ENCODE measurements at places on chromosomes 11 and 22.

- DNase-seq, result no peak
Observed at GRCh38 chr11:21603886-21604285, 589.0 kb upstream of the ANO5 start.

- no peak for DNase-seq
Observed at GRCh38 chr11:95595973-95596489, 193.6 kb downstream of the FAM76B start.

DNA sequence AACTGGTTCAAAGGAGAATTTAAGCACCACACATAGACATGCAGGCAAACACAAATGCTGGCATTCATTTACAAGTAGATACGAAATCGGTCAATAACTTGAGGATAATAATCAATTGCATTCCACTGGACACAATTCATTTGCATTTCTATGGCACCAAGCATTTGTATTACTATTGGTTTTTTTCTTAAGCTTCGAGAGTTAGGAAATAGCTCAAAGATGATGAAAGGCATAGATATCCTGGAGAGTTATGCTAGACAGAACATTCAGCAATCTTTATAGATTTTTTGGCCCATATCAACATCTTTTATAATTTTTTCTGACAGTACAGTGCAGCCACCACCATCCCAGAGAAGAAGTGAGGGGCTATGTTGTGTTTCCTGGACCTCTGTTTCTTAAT is 544.4 kb downstream of the MIAT start:
- no peak for DNase-seq

DNA sequence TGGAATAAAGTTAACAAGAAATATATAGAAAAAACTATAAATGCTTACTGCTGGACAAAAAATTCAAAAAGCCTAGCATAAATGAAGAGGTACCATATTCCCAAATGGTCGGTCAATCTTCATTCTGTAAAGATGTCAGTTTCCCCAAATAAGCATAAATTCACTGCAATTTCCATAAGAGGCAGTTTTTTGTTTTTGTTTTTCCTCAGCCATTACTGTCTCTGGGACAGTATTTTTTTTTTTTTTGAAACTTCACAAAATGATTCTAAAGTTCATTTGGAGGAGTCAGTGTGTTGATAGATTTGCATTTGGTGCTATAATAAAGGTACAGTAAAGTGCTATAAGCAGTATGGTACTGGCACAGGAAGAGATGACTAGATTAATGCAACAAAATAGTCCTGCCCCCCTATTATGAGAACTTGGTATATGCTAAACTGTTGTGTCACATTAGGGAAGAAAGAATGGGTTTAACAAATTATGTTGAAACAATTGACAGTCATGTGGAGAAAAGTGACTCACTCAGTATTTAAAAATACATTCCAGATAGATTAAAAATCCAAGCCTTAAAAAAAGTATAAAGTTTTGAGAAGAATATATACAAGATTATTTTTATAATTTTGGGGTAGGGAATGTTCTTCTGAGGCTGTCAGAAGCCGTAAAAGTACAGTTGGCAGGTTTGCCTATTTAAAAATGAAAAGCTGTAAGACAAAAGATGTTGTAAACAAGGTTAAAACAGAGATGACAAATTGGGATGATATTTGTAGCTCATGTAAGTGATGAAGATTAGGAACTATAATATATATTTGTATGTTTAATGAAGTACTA is 2.6 kb upstream of the FTH1 start:
- no peak for DNase-seq

DNA sequence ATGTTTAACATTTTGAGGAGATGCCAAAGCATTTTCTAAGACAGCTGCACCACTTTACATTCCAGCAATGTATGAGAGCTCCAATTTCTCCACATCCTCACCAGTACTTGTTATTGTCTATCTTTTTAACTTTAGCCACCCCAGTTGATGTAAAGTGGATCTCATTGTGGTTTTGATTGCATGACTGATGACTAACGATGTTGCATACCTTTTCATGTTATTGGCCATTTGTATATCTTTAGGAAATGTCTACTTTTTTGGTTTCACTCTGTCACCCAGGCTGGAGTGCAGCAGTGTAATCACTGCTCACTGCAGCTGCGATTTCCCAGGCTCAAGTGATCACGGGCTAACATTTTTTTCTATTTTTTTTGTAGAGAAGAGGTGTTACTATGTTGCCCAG is 8.9 kb downstream of the TTC28 start:
- no peak for DNase-seq

DNA sequence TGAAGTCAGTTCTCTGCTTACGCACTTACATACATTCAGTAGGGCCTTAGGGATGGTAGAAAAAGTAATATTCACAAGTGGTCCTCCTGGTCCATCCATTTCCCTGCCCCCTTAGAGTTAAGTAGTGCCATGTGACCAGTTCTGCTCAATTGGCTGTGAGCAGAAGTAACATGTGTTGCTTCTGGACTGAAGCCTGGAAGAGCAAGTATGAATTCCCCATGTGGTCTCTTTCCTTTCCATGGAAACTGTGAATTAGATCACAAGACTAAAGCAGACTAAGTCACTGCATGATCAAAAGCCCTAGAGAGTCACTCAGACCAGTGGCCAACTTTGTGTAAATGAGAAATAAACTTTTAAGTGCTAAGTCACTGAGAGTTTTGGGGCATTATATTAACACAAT is 341.7 kb upstream of the CADM1 start:
- DNase-seq, result no peak

DNA sequence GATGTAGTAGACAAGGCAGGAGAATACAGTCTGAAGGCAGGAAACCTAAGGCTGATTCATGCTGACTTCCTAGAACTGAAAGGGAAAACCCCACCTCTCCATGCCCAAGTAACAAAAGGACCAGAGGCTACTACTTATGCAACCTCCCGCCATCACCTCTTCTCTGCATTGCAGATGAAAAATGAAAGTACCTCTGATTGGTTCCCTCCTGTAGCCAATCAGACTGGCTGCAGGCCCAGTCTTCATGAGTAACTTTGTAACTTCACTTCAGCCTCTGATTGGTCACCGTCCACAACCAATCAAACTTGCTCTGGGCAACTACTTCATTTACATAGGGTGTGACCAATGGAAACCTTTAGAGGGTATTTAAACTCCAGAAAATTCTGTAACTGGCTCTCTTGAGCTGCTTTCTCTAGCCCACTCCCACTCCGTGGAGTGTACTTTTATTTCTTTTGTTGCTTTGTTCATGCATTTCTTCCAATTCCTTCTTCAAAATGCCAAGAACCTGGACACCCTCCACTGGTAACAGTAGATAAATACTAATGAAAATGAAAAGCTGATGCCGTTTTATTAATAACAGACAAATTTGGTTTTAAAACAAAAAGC is 5.2 kb upstream of the MAP6 start:
- no peak for DNase-seq

GRCh38 chr22:39699631-39700360 is 129.2 kb downstream of the CACNA1I start:
- no peak for DNase-seq

DNA sequence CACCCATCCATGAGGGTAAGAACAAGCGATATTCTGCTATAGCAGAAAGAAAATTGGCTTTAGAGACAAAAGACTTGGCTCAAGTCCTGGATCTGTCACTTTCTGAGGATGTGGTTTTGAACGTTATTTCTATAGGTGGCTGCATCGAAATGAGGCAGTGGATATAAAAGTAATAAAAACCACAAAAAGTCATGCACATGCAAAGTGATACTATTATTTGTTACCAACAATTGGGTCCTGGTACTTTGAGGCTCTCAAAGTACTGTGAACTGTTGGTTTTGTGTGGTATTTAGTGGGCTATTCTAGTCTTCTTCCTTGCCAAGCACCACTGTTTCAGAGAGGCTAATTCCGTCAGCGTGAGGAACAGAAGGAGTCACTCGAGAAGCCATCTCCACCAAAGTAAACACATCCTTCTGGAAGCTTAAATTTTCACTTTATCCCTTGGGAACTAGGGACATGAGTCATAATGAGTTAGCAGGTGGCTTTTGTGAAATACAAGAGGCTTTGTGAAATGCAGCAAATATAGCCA is 13.1 kb downstream of the UBASH3B start:
- no peak for DNase-seq

DNA sequence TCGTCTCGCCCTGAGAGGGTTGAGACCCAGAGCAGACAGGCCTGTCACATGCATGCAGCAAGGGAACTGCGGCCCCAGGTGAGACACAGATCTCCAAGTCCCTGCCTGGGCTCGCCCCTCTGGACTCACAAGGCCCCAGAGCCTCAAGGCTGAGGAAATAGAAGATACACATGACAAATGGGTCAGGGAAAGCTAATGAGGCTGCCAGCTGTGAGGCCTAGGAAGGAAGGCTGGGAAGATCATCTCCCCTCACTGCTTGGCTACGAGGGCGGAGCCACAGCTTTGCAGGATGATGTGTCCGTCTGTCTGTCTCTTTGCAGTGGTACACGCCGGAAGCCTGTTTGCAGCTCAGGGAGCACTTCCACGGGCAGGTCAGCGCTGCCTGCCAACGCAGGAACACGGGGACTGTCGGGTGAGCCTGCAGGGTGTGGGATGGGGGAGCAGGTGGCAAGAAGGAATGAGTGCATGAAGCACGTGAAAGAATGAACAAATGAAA is 4.5 kb downstream of the RAB36 start:
- no peak for DNase-seq

DNA sequence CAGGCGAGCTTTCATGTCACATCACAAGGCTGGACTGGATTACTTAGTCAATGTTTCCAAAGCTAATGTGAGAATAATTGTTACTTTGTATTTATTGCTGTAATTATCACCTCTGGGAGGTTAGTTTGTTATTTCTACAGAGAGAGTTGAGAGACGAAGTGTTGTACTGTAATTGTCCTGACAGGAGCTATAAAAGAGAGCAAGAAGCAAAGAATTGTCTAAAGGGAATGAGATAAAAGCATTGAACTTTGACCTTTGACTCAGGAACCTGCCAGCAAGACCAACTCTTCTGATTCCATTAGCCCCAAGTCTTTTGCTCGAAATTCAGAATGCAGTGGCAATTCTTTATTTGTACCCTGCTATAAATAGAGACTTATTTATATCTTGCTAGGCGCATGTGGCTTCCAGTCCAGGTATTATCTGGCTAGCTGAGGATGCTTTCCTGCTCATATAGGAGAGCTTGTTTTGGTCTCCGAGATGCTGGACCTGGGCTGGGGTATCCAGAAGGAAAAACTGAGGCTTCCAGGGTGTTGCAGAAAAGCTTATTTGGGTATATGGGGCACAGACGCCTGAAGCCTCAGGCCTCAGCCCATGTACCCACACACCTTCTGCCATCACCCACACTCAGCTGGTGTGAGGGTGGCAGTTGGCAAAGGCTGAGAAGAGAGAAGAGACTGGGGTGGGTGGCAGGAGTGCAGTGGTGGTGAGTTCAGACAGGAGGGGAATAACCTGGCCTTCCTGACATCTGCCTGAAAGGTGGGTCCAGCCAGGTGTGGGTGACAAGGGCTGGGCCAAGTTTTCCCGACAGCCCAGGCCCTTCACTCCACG is 40.7 kb downstream of the SYT13 start:
- no peak for DNase-seq

DNA sequence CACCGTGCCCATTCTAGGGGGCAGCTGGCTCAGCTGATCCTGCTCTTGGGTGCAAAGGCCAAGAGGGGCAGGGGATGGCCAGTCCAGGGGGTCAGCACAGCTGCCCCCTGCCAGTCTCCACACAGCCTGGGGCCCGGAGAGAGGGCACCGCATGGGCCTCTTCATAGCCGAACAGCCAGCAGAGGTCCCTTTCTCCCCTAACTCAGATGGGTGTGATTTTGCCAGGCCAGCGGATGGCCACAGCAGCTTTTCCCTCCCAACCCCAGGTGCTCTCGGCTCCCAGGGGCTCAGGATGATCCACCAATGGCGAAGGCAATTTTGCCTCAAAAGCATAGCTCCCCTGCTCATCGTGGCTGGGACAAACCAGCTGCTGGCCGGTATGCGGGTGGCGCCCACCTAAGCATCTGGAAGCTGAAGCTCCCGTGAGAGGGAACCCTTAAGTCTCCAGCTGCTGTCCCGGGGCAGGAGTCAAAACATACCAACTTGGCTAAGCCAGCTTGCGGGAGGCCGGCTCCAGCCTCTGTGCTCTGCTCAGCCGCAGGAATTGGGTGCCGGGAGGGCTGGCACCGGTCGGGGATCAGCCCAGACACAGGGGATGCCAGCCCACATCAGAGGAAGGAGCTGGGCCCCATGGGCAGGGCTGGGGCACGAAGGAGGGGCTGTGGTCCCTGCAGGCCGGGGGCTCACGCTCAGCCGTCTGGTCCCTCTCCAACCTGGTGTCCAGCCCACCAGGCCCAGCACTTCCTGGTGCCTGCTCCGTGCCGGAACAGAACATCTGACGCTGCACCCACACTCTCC is 30.5 kb upstream of the GNB1L start:
- DNase-seq, result peak; percentile 57

- DNase-seq, result no peak
Observed at GRCh38 chr11:111018566-111018965, 227.0 kb upstream of the POU2AF2 start.

All from activated effector memory CD4-positive, alpha-beta T cell treated with anti-CD3 and anti-CD28 coated beads, Interleukin-2, amount 50 U/mL, for 16 hours (primary cell).